T-helper 17 cell (primary cell): ENCODE measurements at places on chromosomes 12 and 14.

GRCh38 chr12:89674326-89674942 is 34.2 kb downstream of the ATP2B1 start:
- DNase-seq: no peak

DNA sequence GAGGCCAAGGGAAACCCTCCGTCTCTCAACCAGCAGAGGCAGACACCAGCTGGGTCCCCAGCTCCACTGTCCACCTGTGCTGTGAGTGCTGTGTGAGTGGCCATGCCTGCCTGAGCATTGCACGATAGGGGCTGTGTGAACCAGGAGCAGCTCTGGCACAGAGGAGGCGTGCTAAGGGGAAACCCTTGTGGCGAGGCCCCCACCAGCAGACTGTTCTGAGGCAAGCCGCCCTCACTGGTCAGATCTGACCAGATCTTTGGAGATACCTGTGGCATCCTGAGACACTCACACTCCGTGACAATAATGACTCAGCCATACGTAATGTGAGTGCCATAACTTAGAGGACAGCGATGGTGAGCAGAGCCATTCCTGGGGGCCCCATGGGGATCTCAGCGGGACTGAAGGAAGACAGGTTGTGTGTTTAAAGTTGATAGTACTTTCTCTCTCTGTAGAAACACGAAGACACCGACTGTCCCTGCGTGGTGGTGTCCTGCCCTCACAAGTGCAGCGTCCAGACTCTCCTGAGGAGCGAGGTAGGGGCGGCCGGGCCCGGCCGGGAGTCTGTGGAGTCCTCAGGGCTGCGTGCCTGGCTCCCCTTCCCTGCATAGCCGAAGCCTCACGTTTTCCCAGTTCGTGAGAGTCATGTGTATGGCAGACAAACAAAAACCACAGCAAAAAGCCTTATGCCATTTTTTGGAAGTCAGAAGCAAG is 36.6 kb upstream of the AMN start:
- no peak for DNase-seq

GRCh38 chr12:3491938-3492792 is 1.2 kb downstream of the PRMT8 start:
- no peak for DNase-seq

- DNase-seq: no peak
Measured at GRCh38 chr12:129606239-129606638, 297.6 kb downstream of the TMEM132D start.

GRCh38 chr14:64755781-64756221 is 51.6 kb downstream of the PLEKHG3 start:
- peak; percentile 82 for DNase-seq

GRCh38 chr14:34629657-34630529 is at the start of gene SNX6:
Gene SNX6, minus strand, starts transcription at chr14:34630148. Its CDS starts 32 bp downstream, at chr14:34630116.
- peak; percentile 80 for DNase-seq

DNA sequence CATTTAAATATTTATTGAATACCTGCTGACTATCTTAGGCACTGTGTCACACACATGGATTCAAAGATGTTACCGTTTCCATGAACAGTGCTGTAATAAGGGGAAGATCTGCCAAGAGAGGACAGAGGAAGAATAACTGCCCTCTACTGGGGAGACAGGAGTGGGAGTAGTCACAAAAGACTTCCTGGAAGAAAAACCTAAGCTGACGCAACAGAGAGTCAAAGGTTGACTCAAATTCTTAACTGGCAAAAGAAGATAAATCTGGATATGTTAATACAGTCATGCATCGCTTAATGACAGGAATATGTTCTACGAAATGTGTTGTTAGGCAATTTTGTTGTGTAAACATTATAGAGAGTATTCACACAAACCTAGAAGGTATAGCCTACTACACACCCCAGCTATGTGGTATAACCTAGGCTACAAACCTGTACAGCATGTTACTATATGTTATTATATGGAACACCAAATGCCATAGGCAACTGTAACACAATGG is 51.5 kb downstream of the DCAF5 start:
- no peak for DNase-seq

- no peak for DNase-seq
Measured at GRCh38 chr12:121571920-121572319, 8.9 kb downstream of the KDM2B start.

GRCh38 chr14:95662376-95663186 is 23.6 kb upstream of the TCL1B start:
- no peak for DNase-seq

DNA sequence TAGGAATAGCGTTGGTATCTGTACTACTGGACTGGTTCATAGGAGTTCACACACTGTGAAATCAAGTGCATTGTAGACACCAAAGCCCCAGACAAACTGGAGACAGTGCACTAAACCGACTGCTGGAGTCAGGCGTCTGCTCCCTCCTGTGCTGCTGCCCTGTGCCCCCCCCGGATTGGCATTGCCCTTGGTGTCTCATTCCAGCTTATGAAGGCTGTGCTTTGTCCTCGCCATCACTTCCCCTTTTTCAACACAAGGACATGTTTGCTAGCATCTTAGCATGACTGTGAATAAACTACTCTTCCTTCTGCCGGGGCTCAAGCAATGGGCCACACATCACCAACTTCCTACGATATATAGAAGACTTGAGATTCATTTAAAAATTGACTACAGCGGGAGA is 84.0 kb downstream of the TMCC3 start:
- DNase-seq: no peak

DNA sequence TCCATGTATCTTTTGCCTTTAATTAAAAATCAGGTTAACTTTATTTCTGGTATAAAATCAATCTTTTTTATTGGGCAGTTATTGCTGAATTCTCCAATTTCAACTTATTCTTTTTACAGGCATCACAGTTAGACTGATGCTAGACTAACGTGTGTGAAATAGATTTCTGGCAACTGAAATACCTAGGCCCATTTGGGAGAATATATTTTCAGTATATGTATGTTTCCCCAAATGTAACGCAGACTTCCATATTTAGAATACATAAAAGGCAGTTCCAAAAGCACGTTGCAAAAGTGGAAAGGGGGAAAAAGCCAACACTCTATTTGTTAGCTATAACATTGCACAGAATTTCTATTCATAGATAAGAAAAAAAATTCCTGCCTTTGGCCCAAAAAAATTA is 297.0 kb downstream of the ATP23 start:
- no peak for DNase-seq

DNA sequence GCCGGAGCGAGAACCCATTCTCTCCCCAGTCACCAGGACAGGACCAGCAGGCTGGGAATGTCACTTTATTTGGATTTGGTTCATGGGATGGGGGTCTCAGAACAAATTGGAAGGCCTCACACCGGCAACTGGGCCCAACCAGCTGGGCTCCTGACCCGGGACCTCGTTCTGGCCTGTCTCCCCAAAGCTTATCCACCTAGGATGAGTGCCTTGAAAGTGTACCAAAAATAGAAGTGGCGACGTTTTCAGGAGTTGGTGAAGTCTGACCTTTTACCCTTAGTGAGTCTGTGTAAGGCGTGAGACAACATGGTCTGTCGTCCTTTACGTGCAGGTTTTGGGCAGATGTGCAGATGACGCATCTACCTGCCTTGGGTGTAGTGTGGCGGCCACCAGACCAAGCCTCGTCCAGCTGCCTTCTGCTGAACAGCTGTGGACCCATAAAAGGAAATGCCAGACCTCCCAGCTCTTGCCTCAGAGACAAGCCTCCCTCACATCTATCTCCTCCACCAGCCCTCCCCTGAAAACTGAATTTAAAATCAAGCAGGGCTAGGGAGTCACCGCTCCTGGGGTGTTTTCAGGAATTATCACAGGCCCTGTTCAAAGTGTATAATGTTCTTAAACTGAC is 36.6 kb upstream of the CLMN start:
- no peak for DNase-seq

DNA sequence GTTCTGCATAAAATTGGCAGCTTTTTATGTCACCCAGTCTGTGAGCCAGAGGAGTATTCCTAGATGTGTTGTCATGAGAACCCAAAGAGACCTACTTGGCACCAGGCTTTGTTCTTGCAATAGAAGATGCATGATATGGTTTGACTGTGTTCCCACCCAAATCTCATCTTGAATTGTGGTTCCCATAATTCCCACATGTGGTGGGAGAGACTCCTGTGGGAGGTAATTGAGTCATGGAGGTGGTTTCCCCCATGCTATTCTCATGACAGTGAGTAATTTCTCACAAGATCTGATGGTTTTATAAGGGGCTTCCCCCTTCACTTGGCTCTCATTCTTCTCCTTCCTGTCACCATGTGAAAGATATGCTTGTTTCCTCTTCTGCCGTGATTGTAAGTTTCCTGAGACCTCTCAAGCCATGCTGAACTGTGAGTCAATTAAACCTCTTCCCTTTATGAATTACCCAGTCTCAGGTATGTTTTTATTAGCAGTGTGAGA is 572.0 kb upstream of the ATP2B1 start:
- DNase-seq: no peak

DNA sequence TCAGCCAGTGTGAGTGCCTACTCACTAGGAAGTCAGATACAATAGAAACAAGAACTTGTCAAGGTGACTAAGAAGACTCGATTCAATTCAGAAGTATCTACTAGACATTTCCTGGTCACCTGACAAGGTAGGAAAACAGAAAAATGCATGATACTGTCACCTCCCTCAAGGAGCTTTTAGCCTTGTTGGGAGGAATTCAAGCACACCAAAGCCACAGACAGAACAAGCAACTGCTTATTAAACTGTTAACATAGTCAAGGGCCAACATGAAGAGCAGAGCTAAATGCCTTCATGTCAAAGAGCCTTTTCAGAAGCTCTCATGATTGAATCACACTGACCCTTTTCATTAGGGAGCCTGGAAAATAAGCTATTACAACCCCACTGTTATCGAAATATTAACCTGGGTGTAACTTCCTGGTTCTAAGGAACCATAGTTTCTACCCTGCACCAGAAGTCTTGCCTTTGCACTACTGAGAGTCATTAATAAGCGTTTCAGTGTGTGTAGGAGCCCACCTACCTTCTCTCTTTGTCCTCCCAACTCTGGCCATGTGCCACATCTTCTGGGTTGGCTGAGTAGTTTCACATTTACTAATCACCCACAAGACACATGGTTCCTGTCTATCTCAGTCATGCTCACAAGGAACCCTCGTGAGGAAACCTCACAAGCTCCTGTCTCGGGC is 31.0 kb upstream of the LGALS3 start:
- DNase-seq: no peak

DNA sequence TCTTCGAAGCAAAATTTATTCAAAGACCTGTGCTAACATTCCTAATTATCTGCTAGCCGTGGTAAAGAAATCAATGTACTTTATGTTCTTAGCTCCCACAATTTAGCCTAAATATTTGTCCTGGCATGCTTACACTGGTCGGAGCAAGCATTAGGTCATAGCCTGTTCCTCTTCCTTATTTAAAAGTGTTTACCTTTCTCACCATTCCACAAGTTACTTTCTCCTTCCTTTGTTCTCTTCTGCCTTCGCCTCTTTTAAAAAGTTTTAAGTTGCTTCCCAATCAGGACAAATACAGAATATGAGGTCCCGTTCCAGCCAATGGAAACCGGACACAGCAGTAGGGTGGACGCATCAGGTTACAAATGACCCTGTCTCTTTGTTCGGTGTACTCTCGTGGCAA is 11.6 kb downstream of the CDK2AP1 start:
- DNase-seq: no peak

- no peak for DNase-seq
Measured at GRCh38 chr14:73091044-73091443, 32.7 kb downstream of the RBM25 start.

DNA sequence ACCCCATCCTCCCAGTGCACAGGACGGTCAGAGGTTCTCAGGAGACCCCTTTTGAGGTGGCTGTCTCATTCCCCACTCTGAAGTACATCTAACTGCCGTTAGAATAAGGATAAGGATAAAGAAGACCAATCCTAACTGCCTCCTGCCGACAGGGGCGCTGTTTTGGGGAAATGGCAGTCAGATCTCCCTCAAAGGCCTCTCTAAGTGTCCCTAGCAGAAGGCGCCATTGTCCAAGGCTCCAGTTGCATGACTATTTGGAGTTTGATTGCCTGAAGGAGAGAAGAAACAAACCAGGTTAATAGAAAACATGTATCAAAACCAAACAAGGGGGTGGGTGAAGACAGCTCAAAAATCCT is 29.1 kb upstream of the KLRB1 start:
- DNase-seq: no peak

DNA sequence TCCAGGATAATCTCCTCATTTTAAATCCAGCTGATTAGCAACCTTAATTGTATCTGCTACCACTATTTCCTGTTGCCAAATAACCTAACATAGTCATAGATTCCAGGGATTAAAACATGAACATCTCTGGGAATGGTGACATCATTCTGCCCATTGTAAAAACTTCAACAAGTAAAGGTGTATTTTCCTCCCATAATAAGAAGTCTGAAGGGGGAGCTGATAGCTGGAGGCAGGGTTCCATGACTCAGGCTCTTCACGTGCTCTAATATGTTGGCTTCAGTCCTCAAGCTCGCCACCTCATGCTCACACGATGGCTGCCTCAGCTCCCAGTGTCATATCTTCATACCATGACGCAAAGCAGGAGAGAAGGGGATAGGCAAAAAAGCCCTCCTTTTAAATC is 172.0 kb upstream of the VASH1 start:
- no peak for DNase-seq

DNA sequence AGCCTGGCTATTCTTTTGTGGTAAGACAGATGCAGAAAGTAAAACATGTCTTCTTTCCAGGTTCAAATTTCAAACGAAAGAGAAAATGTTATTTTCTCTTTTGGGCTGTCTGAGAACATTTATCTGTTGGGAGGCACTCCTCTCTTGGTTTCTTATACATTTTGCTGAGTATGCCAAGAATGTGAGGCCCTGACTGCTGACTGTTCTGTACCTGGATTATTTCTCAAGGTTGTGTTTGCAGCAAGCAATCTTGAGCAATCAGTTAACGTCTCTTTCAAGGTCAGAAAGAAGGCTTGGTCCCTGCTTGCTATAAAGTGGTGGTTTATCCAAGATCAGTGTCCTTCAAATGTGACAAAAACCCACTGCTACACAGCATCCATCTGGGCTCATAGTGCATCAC is 9.8 kb downstream of the SSTR1 start:
- no peak for DNase-seq

DNA sequence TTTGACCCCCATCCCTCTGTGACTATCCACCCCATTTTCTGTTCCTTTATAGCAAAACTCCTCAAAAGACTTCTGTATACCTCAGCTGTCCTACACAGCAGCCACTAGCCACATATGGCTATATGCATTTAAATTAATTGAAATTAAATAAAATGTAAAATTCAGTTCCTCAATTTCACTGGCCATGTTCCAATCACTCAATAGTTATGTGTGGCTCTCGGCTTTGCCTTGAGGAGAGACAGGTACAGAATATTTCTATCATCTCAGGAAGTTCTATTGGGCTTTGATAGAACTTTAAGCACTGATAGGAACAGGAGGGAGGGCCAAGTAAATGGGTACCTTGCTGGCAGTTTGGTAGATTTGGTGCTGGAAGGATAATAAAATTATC is 280.3 kb upstream of the AMIGO2 start:
- DNase-seq: no peak

DNA sequence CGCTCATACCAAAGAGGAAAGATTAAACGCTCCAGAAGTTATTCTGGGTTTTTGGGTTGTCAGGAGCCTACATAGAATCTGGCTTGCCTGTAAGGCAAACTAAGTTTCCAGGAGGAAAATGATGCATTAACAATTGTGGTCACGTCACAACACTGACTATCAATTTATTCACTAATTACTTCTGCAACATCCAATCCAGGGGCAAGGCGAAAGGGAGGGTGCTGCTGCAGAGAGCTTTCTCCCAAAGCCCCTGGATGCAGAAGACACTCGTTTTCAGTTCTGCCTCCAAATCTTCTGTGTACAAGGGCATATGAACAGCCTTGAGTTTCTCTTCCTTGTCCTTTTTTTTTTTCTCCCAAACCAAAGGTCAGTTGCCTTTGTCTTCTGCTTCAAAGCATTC is 10.5 kb upstream of the SRRM4 start:
- DNase-seq: no peak
